Astrocyte of the cerebellum (primary cell): ENCODE measurements at places on chromosomes 6 and 20.

- no peak for DNase-seq
Measured at GRCh38 chr20:47160240-47160639, 196.3 kb downstream of the ZMYND8 start.

GRCh38 chr20:46242390-46242789 is 65.9 kb downstream of the CDH22 start:
- no peak for DNase-seq

DNA sequence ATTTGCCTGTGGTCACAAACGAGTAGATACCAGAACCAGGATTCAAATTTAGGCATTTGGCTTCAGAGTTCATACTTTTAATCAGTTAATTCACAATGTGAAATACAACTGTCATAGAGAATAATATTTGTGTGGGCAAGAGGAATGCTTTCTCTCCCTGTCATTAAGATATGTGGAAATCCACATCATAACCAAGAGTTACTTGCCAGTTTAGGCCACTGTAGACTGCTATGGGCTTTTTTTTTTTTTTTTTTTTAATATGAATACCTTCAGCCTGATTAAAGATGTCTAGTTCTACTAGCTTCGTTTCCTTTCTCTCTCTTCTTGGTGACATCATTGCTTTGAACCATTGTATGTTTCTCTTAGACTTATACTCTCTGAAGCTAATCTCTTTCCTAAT is 244.9 kb downstream of the ZFAND3 start:
- DNase-seq = no peak

DNA sequence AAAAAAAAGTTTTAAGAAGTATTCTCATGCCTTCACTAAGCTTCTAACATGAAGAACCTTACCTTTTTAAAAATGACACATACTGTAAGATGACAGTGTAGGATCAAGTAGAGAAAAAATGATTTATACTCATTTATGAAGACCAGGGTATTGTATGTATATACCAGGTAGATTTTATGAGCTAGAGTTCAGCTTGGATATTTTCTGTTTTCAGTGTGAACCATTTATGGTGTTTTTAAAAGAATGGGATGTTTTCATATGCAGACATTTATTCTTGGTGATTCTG is 24.4 kb downstream of the DUSP22 start:
- no peak for DNase-seq

DNA sequence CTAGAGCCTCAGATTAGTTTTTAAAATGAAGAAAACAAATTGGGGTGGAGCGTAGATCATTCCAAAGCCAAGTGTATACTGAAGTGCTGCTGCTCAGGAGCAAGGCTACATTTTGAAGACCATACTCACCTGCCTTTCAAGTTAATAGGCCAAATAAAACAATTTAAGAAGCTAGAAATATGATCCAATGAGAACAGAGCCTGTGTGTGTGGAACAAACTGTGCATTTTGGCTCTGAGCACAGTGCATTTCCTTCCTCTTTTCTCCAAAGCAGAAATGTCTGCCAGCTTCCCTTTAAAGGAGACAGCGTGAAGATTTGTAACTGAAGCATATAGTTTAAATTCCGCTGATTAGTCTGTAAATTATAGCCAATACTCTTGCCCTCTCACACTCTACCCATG is 3.2 kb upstream of the IFNGR1 start:
- no peak for DNase-seq
